Left lung (tissue), 14 donors: ENCODE measurements at places on chromosomes 3 and 15. TPM values are rescaled to one million over a fixed set of nuclear protein-coding genes. Genes with fewer than 3 reads are reported as not detected.

The SYNPR gene
- 0.42 TPM for polyA plus RNA-seq

The PARP6 gene
- 140 TPM for polyA plus RNA-seq

The CCDC13 gene
- 1.8 TPM for polyA plus RNA-seq

The CCDC54 gene
- polyA plus RNA-seq: 0.13 TPM

The CFAP92 gene
- polyA plus RNA-seq: 4.4 TPM

The TNNC1 gene
- 41.6 TPM for polyA plus RNA-seq

The SCAANT1 gene
- polyA plus RNA-seq: not detected

The PCLAF gene
- polyA plus RNA-seq: 58.9 TPM

GRCh38 chr15:31214864-31215489 is 111.7 kb upstream of the KLF13 start:
- peak; percentile 86 for DNase-seq

DNA sequence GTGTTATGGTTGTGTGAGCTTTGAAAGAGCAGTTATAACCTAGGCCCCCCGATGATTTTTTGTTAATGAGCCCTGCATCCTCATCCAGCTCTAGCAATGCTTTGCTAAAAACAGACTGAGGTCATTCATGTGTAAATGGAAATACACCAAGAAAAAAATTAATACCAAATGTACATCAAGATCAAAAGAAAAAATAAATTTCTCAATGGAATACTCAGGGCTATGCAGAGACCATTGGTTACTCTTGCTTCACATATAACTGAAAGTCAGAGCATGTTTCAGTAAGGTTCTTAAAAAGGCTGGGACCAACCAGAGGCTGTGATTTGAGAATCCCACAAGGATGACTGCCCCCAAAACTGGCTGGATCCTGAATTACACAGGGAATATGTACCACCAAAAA is 48.0 kb downstream of the ARHGAP31 start:
- DNase-seq: no peak

DNA sequence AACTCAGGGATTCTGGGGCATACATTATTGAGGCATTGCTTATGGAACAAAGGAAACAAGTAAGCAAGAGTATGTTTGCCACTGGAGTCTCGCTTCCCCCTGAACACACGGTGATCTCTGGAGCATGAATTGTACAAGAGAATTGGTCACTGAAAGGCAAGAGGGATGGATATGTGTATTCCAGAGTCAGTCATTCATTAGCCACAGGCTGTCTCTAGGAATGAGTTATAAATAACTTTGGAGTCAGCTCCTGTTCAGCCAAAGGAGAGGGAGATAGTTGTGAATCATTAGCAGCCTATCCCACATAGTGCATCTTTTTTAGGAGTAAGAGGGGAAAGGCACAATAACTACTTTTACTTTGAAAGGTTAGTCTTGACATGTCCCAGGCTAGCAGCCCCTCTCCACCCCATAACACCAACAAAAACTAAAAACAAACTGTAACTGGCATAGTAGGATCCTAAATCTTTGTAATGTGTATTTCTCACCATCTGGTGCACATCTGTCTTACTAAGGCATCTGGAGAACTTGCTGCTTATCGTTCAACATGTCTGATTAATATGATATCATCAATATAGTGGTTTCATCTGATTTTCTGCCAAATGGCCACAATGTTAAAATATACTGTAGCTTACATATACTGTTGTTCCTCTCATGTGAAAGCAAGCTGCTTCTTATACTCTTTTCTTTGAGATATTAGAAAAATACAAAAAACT is 462.2 kb downstream of the GRM7 start:
- no peak for DNase-seq

DNA sequence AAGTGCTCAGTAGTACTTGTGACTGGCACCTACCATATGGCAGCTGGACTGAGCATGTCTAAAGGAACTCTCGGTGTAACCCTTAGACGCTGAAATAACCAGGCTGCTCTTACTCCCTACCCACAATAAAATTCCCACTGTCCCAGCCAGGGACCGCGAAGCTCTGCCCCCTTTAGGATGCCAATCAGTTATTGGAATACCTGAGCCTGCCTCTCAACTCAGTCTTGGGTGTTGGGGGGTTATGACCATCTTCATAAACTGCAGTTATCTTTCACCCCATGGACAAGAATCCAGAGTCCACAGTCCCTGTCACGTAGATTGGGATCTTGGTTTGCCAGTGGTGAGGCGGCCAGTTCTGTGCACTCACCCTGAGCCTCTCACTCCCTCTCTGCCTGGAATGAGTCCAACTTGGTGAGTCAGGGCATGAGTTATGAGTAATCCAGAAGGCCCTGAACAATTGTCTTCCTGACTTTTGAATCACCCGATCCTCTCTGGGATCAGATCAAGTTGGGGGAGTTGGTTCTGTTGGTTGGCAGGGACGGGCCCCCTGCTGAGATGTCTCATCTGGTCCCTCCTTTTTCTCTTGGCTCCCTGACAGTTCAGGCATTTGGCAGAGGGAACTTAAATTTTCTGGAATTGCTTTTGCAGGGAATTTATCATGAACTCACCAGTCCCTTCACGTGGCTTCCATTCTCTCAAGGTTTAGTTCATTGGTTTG is 120.1 kb upstream of the UBE2E1 start:
- peak; percentile 36 for DNase-seq

DNA sequence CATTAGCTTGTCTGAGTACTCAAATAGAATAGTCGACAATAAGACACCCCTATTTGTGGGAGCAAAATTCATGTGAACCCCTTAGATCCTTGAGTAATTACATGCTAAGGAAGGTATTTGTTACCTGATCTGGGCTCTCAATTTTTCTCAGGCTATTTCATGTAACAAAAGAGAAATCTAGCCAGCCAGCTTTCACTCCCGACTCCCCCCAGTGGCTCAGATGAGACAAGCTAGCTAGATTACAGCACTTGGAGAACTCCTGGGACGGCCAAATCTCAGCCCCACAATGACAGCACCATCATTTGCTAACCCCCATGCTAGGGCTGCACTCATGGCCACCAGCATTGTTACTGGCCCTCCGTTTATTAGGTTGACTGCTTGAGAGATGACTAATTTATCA is 41.3 kb downstream of the GLDN start:
- DNase-seq: peak; percentile 27

DNA sequence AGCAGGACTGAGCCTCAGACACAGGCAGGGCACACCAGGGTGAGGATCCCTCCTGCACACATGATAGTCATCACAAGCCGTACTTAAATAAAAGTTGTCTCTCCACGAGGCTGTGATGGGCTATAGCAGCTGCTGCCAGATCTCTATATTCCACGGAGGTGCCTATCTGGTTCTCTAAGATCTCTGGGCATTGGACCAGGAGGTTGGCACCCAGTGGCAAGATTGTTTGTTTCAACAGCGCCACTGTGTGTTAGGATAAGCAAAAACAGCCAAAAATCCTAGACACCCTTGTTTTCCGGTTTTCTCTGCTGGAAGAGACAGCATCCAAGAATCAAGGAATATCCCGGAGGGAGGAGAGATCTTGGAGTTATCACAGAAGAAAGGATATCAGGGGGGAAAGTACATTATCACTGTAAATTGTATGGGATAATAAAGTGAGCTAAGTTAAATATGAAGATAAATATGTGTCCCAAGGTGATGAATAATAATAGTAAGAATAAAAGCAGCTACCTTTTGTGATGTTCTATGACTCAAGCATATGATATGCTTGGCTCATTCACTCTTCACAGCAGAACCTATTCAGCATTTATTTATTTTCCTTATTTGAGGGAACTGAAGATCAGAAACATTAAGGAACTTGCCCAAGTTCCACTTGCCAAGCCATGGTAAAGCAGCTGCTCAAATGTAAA is 90.6 kb upstream of the AKAP13 start:
- no peak for DNase-seq

DNA sequence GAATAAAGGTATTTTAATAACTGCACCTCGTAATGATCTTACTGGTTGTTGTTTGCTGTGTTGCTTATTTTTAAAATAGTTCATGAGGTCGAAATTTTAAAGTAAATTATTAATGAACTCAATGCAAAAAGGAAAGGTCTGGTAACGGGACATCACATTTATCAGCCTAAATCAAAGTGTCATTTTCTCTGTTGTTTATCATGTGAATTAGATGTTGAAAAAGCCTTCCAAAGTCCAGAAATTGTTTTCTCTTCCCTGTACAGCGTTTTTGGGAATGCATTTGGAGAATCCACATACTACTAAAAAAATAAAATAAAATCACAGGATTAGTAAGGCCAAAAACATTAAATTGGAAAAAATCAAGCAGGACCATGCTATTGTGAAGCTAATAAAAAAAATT is 339.2 kb upstream of the NECTIN3 start:
- no peak for DNase-seq

- no peak for DNase-seq
Observed at GRCh38 chr3:175018946-175019727, 160.0 kb downstream of the NAALADL2 start.

DNA sequence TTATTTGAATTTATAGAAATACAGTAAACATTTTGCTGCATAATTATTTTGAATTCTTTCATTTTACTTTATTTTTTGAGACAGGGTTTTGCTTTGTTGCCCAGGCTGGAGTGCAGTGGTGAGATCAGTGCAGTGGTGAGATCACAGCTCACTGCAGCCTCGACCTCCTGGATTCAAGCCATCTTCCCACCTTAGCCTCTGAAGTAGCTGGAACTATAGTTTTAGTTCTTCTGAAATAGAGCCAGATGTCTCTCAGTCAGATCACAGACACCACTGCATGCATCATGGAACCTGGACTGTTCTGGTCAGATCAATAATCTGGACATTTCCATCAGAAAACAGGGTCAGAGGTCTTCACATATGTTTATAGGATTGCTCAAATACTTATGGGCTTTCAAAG is 7.9 kb downstream of the RPLP1 start:
- no peak for DNase-seq

DNA sequence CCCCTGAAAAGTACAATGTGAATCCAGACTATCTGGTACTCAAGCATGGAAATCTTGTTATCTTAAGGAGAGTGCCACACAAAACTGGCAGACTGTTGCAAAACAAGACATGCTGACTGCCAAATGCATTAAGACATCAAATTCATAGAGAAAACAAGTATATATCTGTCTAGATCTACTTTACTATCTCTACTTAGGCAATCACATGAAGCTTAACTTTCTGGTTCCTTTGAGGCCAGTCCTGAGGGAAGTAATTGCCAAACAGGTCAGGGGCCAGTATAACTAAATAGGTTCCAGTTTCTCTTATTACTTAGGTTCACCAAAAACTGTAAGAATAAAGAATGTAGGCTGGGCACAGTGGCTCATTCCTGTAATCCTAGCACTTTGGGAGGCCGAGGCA is 15.9 kb upstream of the SLC4A7 start:
- no peak for DNase-seq

DNA sequence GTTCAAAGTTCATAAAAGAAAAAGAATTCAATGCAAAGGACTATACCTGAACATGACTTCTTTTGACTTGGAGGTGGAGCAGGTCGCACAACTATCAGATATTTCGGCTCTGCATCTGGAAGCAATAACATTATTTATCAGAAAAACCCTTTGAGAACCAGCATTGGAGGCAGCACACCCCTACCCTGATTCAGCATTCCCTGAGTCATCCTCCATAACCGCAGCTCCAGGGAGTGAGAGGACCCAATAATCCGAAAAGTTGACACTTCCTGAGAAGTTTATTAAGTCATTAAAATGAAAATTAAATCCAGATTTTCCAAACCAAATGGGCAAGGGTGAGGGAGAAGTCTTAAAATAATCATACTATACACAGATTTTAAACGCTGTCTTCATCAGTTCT is 90.6 kb downstream of the ABI3BP start:
- no peak for DNase-seq

- peak; percentile 37 for DNase-seq
Observed at GRCh38 chr15:25238716-25239470, 199.9 kb downstream of the UBE3A start.

DNA sequence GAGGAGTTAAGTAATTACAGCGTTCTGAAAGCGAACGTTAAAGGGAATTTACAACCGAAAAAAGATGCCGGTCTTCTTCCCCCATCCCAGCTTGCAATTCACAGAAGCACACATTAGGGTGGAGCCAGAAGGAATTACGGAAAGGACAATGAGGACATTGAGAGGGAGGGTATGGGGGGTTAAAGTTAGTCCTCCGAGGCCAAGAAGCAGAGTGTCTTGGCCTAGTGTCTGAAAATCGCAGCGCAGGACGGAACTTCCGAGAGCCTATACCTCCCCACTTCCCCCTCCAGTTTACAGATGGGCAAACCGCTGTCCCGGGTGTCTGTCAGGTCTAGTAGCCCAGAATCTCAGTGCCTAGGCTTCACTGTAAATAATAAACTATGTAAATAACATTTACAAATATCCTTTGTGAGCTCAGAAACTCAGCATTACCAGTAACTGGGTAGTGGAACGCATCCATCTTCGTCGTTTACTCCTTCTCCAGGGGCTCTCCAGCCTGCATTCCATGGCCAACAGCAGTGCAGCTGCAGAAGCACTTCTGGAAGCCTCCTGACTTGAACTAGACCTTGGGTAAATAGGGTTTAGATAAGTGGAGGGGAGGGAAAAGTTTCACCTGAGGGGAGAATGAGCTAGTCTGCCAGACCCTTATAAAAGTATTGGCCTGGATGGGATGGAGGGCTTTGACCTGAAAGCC is 922 bp downstream of the ADPRH start:
- DNase-seq: no peak

DNA sequence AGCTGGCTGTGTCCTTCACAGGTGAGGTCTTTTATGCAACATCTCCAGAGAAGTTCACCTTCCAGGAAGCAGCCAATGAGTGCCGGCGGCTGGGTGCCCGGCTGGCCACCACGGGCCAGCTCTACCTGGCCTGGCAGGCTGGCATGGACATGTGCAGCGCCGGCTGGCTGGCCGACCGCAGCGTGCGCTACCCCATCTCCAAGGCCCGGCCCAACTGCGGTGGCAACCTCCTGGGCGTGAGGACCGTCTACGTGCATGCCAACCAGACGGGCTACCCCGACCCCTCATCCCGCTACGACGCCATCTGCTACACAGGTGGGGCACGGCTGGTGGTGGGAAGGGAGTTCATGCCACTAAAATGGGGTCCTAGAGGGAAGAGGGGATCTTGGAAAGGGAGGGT is 40.1 kb downstream of the ACAN start:
- no peak for DNase-seq

DNA sequence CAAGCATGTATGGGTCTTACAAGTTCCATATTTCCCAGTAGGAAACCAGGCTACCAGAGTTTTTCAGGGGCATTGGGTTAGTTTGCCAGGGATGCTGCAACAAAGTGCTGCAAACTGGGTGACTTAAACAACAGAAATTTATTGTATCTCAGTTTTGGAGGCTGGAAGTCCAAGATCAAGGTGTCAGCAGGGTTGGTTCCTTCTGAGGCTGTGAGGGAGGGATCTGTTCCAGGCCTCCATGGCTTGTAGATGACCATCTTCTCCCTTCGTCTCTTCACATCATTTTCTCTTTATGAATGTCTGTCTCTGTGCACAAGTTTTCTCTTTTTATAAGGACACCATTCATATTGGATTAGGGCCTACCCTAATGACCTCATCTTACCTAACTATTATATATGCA is 114.7 kb downstream of the LRRC28 start:
- DNase-seq: no peak

- no peak for DNase-seq
Observed at GRCh38 chr3:13543253-13543652, 5.7 kb upstream of the FBLN2 start.
